ENCODE measurements at places on chromosomes 1 and 21.

DNA sequence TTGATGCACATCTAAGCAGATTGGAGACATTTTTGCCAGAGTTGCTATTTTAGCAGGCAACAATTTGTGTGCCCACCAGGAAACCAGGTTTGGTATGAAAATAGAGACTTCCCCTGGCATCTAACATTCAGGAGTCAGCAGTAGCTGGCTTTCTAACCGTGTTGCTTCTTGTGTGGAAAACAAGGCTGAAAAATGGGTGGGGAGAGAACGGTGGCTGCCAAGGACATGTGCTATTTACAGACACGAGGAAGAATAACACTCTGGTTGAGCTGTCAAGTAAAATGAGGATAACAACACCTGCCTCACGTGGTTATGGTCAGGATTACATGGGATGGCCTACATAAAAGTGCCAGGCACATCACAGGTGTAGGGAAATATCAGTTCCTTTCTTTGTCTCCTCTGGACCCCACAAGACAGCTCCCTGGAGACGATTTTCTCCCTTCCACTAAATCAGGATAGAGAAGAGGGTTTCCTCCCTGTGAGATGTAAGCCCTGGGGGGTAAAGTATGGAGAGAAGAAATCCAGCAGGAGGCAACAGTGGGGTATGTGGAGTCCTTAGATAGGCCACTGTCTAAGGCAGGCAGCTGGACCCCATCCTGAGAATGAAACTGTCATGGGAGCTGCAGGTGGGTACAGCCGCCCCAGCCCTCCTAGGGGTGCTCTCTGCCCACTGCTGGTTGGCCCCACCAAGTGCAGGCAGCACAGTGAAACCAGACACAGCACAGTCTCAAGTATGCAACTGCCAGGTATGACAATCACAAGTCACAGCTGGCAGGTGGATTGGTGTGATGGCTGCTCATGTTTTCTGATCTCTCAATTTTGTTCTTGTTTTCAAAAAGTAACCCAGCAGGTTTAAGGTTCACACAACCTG, 80.3 kb downstream of the TENT5C start:
- no peak for DNase-seq

DNA sequence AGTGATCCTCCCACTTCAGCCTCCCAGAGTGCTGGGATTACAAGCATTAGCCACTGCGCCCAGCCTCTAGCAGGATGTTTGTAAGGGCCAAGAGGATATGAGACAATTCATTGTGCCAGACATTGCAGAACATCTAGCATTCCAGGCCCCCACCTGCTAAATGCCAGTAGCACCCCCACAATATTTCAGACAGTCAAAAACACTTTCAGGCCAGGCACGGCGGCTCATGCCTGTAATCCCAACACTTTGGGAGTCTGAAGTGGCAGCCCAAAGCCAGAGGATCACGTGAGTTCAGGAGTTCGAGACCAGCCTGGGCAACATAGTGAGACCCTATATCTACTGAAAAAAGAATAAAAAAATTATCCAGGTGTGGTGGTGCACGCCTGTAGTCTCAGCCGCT, 12.9 kb downstream of the PPIE start:
- no peak for DNase-seq

- DNase-seq = no peak
Observed at GRCh38 chr1:179883040-179883744, 1.1 kb downstream of the TOR1AIP1 start.

GRCh38 chr1:87169263-87169910, 159.3 kb upstream of the LMO4 start:
- DNase-seq = no peak
